ENCODE measurements at places on chromosomes 7 and 10. TPM values are rescaled to one million over a fixed set of nuclear protein-coding genes. Genes with fewer than 3 reads are reported as not detected.
A peak's percentile ranks its signal among the peaks of the same experiment; 100 is the strongest.

DENND2A gene
- 38.7 TPM for polyA plus RNA-seq

ALOX5 gene
- 2.0 TPM for polyA plus RNA-seq

TMEM213 gene
- 37.8 TPM for polyA plus RNA-seq

DNA sequence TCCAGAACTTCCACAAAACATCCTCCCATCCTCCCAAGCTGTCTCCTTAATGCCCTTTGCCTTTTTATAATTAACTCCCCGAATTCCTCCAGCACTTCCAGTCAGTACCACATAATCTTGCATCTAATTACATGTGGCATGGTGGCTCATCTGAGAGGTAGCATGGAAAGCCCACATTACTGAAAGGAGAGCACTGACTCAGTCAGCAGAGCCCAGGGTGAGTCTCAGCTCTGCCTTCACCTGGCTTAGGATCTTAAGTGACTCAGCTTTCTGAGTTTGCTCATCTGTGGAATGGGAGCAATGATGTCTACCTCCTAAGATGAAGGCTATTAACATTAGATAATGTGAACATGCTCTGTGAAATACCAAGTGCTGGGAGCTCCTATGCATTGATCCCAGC, 433.9 kb downstream of the SORCS3 start:
- no peak for DNase-seq

DNA sequence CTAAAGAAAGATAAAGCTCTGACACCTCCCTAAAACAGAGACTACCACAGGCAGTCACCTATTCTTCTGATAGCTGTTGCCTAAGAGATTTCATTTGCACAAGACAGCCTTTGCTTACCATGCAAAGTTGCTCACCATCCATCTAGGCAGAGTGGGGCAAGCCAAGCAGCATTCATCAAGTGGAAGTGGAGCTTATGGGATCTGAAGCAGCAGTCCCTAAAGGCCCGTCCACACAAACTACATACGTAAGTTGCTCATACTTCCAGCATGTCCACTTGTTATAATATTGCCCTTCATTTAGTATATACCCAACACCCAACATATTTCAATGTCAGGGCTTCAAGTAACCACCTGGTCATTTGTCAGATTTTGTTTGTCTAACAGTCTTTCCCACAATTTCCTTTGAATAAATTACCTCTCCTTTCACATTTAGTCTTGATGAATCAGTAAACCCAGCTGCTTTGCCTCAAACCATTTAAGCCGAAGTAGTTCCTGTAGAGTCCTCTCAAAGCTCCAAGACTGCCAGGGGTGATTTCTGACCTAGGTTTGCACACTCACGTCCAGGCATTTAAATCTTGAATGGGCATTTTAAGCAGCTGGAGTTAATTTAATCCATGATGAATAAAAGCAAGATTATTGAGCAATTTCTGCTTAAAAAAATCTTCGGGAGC, 67.9 kb downstream of the ATAD1 start:
- DNase-seq, result peak; percentile 26

DNA sequence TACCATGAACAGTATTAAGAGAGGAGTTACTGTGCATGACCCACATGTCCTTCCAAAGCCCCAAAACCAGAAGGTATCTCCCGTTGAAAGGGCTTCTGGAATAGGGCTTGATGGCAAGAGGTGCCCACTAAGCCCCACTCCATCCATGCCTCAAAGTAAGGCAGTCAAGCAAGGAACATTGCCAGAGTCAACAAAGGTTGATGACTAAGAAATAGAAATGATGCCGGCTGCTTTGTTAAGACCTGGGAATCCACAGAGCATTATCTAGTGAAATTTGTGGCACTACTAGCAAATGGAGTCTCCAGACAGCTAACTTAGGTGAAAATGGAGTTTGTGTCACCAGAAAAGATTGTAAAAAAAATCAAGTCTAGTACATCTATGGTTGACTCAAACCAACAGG, 6.2 kb downstream of the SFR1 start:
- DNase-seq, result no peak

DNA sequence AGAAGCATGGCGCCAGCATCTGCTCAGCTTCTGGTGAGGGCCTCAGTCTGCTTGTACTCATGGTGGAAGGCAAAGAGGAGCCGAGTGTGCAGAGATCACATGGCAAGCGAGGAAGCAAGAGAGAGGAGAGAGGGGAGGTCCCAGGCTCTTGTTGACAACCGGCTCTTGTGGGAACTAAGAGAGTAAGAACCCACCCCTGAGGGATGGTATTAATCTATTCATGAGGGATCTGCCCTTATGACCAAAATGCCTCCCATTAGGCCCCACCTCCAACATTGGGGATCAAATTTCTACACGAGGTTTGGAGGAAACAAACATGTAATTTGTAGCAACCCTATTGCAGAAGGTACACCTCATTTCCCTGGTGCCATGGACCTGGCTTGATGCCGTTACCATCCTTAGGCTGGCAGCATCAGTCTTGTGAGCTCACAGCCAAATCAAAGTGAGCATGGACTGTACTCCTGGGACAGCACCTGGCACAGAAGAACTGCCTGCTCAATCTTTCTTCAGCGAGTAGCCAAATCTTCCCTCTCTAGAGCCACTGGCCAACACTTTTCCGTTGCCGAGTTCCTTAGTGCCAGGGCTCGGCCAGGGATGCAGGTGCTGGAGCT, 6.5 kb downstream of the BTBD16 start:
- no peak for DNase-seq

- DNase-seq, result no peak
Measured at GRCh38 chr7:2985866-2986265, 57.8 kb downstream of the CARD11 start.
